ENCODE measurements at places on chromosomes 6 and 20.

DNA sequence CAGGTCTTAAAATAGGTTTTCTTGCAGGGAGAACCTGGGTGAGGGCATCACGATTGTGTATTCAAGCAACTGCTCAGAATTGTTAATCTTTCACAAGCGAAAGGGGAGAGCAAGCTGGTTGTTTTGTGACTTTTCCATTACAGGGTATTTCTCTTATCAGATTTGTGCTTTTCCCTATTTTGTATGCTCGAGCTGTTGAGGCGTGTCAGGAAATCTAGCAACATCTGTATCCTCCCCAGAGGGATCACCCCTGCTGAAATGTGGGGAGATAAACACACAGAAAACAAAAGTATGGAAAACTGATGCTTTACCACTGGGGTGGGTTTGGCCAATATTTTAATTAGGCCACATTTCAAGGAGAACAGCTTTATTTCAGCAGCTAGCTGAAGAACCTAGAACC lies 187.0 kb downstream of the DTNBP1 start:
- DNase-seq = no peak

DNA sequence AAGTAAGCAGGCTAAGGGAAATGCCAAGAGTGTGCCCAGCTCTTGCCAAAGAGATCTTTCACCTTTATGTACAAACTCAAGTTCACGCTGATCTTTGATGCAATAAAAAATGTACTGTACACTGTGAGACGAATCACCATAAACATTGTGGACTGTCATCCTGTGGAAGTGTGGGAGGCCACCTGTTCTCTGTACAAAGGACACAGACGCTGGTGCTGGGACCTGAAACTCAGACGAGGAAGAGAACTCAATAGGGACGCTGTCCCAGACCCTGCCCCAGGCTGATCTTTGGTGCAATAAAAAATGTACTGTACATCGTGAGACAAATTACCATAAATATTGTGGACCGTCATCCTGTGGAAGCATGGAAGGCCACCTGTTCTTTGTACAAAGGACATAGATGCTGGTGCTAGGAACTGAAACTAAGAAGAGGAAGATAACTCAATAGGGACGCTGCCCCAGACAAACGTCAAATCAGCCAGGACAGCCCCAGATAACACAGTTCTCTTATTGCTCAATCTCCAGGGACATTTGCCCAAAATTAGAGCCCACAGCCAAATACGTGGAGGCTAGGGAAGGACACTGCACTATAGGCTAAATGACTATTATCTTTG lies 312.7 kb upstream of the SGK1 start:
- DNase-seq = no peak

GRCh38 chr6:147207351-147207750 lies 3.1 kb downstream of the STXBP5 start:
- no peak for DNase-seq

GRCh38 chr20:62157387-62158087 lies 14.0 kb downstream of the SS18L1 start:
- DNase-seq = no peak
